ENCODE measurements at places on chromosomes 7 and 10.

GRCh38 chr10:31745612-31746376 is 182.8 kb downstream of the ARHGAP12 start:
- peak; percentile 89 for DNase-seq

DNA sequence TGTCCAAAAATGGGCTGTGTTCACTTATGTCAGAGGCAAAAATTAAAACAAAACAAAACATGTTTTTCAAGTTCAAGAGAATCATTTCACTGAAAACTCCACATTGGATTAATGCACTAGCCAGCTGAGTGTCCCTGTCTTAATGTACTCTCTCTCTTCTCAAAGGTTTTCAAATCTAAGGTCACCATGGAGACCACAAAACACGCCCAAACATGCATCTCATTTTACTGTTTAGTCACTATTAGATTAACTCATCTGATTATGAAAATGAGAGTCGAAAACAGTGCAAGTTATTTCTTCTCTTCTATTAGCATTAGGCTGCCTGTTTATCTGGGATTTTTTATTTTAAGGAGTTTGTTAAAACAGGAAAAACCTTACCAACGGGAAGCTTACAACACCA is 70.8 kb upstream of the ASAH2 start:
- peak; percentile 12 for DNase-seq

- DNase-seq = no peak
Measured at GRCh38 chr7:6242561-6242960, 29.9 kb downstream of the CYTH3 start.

GRCh38 chr10:16968416-16969041 is 151.3 kb upstream of the RSU1 start:
- no peak for DNase-seq

DNA sequence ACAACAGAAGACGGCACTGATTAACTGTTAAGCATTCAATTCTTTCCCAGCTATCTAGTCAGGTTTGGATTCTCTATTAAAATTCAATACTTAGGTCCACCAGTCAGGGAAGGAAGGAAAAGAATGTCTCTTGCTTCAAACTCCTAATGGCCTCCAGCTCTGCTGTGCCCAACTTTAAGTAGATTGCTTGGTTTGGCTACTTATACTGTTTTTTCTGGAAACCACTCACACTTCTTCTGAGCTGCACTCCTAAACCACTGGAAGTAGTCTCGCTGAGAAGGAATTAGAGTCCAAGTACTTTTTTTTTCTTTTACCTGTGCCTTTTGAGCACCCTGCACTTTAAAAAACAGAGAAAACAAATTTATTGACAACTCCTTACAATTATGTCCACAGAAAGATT is 26.7 kb upstream of the COL1A2 start:
- DNase-seq = no peak

DNA sequence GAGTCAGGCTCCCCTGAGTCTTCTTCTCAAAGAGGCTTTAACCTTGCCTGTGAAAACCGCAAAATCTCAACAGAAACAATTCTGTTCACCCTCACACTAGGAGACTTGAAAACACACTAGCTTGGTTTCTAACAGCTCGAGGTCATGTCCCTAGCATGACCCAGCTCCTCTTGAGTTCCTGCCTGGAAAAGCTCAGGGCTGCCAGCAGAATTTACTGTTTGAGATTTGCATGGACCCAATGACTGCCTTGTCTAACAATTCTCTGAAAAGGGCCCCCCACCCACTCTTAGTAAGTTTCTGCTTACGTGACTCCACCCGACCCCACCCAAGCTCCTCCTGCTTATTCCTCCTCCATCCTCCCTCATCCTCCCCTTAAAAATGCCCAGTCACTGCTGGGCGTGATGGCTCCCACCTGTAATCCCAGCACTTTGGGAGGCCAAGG is 85.1 kb upstream of the KMT2C start:
- no peak for DNase-seq

DNA sequence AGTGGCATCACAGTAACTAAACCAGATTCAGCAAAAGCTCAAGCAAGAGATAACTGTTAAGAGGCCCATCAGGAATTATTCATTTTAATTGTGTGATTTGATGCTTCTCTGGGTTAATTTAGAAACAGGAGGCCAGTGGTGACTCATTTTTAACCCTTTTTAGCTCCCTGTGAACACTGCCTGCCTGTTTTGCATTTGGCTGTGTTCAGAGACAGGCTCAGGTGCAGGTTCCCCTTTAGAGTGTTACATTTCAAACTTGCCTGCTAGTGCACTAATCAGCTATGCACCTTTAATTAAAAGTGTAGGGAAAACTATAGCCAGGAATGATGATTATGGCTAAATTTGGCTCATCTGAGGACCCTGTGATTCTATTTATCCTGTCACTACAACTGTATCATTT is 6.5 kb downstream of the STAMBPL1 start:
- DNase-seq = peak; percentile 85

- DNase-seq = no peak
Measured at GRCh38 chr7:78765943-78766729, 687.3 kb downstream of the MAGI2 start.

- DNase-seq = no peak
Measured at GRCh38 chr10:106284802-106285587, 879.5 kb downstream of the SORCS1 start.

DNA sequence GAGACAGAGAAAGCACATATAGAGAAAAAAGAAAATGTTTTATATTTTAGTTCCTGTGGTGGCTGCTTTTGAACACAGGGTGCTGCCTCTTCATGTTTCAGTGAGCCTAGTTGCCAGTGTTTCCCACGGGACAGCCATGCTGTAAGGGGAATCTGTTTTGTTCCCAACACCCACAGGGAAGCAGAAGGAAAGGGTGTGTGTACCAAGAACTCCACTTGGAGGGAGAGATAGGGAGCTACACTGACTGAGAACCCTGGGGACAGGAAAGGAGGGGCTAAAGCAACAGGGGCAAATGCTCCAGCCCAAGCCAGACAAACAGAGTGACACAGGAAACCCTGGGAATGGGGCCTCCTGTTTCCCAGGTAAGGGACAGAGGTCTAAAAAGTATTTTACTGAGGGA is 40.2 kb downstream of the FRMPD2 start:
- DNase-seq = no peak

DNA sequence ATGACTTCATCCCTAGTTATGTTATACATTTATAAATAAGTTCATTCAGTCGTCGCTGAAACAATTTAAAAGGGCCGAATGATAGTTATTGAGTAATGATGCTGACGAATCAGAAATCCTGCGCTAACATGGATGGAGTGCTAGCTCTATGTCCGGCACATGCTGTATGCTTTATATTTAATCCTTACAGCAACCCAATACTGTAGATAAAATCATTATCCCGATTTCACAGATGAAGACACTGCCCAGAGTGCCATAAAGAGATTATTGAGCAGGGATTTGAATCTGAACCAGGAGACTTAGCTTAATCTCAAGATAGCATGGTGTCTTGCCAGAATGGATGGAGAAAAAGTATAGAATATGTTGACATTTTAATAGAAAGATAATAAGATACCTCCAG is 1.1 kb upstream of the ICA1 start:
- no peak for DNase-seq

DNA sequence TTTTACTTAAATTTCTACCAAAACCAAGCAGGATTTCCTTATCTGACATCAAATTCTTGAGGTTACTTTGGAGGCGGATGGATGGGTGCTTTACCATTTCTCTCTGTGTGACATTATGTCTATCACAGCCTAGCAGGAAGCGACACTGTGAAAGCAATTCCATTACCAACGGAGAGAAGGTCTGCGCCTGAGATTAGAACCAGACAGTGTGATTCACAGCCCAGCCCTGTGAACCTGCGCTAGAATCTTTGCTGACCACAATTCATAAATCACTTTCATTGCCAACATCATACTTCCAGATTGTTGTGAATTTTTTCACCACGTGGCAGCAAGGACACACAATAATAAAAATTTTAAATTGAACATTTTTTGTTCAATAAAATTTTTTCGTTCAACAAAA is 126.5 kb downstream of the CUBN start:
- peak; percentile 77 for DNase-seq

DNA sequence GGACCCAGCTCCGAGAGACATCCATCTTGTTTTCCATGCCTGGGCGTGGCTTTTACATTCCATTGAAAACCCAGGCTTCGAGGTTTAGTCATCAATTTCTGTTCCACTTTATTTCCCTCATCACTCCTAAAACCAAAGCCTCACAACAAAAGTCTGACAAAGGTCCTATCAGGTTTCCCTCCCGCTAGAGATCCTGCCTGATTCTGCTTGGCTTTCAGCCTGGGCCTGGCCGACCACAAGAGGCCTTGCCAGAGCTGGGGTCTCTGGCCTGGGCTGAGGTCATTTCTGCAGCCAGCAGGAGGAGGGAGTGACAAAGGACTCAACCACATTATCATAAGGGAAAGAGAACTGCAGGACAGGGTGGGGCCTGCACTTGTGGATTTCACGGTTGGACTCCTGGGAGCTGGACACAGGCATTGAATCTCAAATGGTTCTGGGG is 167.0 kb downstream of the FANK1 start:
- DNase-seq = no peak

DNA sequence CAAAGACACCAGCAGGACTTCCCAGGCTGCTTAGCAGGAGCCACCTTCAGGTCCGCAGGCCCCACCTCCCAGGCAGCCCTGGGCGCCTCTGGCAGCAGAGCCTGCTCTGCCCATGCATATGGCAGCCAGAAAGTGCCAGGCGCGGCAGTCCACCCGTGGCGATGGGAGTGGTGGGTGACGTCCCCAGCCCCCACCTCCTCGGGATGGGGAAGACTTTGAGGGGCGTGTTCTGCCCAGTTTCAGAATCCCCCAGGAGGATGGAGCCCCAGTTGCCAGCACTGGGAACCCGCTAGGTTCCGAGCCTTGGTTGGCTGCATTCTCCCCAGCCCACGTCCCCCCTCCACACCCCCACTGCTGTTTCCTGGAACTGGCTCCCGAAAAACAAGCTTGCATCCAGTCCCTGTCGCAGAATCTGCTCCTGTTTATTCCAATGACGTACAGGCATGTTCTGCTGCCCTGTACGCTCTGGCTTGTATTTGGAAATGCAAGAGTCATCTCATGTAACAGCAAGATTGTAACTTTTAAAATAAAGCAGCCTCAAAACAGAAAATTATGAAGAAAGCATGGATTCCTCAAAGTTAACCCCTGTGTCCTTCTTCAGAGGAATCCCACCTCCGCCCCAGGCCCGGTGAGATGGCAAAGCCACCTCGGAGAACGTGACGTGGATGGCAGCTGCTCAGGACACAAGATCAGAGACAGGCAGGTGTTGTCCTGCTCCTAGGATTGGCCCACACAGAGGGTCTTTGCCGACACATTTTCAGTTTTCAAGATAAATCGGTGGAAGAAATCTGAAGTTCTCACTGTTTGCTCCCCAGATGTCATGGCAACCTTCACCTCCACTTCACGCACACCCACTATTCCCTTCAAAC is 87.8 kb upstream of the PPP2R2D start:
- DNase-seq = no peak

- no peak for DNase-seq
Measured at GRCh38 chr7:33816106-33816505, 89.2 kb upstream of the BMPER start.

DNA sequence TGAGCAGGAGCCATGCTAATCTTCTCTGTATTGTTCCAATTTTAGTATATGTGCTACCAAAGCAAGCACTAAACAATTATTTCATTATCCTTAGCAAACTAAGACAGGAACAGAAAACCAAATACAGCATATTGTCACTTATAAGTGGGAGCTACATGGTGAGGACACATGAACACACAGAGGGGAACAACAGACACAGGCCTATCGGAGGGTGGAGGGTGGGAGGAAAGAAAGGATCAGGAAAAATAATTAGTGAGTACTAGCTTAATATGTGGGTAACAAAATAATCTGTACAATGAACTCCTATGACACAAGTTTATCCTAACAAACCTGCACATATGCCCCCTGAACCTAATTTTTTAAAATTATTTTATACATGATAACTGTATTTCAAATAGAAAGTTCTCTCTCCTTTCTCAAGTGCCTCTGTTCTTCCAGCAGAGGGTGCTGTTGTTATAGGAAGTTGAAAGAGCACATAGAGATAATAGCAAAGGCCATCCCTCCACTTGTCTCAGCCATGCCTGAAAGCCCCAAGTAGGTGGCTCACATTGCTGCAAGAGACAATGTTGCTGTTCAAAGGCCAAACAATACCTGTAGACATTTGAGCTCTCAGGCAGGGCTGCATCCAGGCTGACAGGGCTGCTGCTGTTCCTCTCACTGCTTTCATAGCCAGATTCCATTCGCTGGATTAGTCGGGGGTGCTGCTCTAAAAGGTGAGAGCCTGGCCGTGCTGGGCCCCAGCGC is 33.4 kb upstream of the PPP3CB start:
- peak; percentile 81 for DNase-seq

DNA sequence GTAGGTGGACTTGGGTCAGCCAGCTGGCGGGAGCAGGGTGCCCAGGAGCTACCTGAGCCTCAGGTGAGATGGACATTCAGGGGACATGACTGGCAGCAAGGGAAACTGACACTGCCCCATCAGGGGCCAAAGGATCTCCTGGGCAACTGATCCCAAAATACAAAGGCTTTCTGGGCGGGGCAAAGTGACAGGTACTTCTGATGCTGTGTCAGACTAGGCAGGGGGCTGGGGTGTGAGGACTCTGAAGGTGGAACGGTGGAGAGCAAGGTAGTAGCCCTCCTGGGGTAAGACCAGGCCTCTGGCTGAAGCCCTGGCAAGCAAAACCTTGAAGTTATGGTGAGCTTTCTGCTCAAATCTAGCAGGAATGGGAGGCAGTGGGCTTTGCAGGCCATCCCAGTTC is 4.4 kb downstream of the OPN4 start:
- DNase-seq = no peak

DNA sequence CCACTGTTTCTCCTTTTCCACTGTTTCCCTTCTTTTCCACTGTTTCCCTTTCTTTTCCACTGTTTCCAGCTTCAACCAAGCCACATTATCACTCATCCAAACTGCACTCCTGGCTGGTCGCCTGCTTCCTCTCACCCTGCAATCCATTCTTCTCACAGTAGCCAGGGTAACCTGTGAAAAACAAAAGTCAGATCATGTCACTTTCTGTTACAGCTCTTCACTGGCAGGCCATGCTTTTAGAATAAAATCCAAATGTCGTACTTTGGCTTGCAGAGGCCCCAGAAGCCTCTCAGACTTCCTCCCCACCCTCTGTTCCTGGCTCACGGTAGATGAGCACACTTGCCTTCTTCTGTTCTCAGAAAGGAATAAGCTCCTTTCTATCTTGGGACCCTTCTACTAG is 33.9 kb downstream of the STARD3NL start:
- no peak for DNase-seq

DNA sequence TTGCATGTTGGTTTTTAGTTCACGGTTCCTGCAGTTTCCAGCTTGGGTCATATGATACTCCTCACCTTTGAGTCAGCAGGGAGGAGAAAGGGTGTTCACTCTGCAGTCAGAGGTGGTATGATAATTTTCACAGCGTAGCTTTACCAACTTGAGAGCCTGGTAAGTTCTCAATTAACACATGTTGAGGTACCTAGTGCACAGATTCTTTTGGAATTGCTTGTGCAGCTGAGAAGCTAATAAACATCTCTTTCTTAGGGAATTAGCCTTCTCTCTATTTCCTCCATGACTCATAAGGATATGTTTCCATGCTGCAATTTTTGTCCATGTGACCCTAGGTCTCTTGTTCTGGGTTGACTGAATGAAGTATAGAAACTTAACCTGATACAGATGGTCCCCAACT is 166.6 kb downstream of the KIF20B start:
- no peak for DNase-seq

- DNase-seq = no peak
Measured at GRCh38 chr10:101901340-101901739, 57.7 kb upstream of the KCNIP2 start.

GRCh38 chr7:1123715-1124114 is 35.8 kb downstream of the GPER1 start:
- no peak for DNase-seq

All from activated CD4-positive, alpha-beta T cell treated with anti-CD3 and anti-CD28 coated beads, Interleukin-2, Interleukin-4, amounts not matched to agents 100 ng/mL and 50 ng/mL, durations not matched to agents 16 hours and 8 hours (primary cell).